ENCODE measurements at places on chromosomes 7 and 10. TPM values are rescaled to one million over a fixed set of nuclear protein-coding genes. Genes with fewer than 3 reads are reported as not detected.

Gene CUEDC2
- total RNA-seq = 73.0 TPM

Gene LDB3
- 0.31 TPM for total RNA-seq

Gene GOLGA7B
- total RNA-seq = not detected

Gene OPALIN
- total RNA-seq = not detected

Gene CSGALNACT2
- total RNA-seq = 17.2 TPM

Gene DDC
- total RNA-seq = not detected

Gene POLR2J2
- total RNA-seq = 2.1 TPM

Gene GPR146
- 13.6 TPM for total RNA-seq

Gene VIPR2
- not detected for total RNA-seq

Gene PALD1
- 2.8 TPM for total RNA-seq

Gene LAMB4
- total RNA-seq = 0.10 TPM

Gene RAMP3
- not detected for total RNA-seq

Gene TMEM213
- total RNA-seq = not detected

Gene DGKI
- total RNA-seq = 1.1 TPM

Gene PLCE1
- total RNA-seq = 4.9 TPM
